AG04449 (cell line): ENCODE measurements at places on chromosomes 1 and 21.

DNA sequence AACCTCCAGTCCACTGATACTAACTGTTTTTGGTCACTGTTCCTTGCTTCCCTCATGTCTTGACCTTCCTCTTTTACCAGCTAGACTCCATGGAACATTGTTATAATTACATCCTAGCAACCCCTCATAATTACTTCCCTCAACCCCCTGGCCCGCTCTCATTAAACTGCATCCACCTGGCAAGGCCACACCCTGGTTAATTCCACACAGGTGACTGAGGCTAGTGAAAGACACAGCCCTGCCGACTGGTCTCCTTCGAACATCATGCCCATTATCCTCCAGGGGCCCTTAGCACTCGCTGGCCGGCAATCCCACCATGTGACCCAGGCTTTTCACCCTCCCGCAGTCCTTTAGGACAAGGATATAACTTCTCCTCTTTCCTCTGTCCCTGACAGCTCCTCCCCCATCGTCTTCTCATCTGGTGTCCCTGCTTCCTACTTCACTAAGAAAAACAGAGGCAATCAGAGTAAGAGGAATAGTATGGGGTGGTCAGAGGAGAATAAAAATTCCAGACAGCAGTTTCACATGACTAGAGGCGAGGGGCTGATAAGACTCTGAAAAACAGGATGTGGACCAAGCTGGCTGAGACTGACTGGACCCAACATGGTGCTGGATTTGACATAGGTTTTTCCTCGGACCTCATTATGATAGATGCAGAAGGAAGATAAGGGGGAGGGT lies 8.8 kb upstream of the TENT5B start:
- DNase-seq: no peak

GRCh38 chr21:39064325-39065012 lies 118.8 kb downstream of the PSMG1 start:
- no peak for DNase-seq

DNA sequence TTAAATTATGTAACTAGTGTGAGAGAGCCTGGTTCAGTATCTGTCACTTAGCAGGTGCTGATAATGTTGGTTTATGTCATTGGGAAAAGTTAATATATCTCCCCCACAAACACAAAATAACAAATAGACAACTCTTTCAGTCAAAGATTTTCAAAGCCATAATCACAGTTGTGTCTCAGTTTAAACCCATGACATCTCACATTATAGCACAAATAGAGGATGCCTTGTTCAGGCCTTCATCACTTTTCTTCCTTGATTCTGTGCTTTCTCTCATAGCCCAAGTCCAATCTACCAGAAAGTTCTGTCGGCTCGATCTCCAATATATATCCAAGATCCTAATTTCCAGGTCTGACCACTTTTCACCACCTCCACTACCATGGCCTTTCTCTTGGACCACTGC lies 6.2 kb upstream of the EPS15 start:
- DNase-seq: no peak

GRCh38 chr1:45995298-45995697 lies 137.1 kb downstream of the PIK3R3 start:
- no peak for DNase-seq

- no peak for DNase-seq
Measured at GRCh38 chr1:52623812-52624211, 9.2 kb upstream of the SHISAL2A start.

- DNase-seq: no peak
Measured at GRCh38 chr1:82614090-82614489, 813.4 kb downstream of the ADGRL2 start.

DNA sequence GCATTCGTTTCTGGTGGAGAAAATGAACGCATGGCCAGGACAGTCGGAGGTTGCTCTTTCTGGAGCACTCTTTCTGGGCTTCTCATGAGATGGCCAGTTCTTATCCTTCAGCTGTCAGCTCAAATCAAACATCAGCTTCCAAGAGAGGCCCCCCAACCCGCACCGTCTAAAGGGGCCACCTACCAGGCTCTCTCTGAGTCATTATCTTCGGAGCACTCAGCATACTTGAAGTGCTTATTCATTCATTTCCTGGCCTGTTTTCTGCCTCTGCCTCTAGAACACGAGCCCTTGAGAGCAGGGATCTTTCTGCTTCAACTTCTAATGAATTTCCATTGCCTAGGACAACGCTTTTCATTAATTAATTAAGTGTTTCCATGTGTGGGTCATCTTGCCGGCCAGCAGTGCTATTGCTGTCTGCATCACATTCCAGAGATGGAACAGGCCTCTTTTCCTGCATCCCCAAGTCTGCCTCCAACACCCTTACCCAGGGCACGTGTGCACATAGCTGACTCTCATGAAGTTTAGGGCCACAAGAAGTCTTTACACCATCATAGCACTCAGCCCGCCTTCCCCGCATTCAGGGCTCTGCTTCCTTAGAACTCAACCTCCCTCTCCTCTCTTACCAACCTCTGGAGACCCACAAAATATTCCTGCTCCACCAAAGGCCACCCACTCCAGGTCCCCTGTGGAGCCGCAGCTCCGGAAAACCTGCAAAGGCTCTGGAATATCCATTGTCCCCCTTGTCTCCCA lies 52.1 kb upstream of the LAPTM5 start:
- peak; percentile 41 for DNase-seq

DNA sequence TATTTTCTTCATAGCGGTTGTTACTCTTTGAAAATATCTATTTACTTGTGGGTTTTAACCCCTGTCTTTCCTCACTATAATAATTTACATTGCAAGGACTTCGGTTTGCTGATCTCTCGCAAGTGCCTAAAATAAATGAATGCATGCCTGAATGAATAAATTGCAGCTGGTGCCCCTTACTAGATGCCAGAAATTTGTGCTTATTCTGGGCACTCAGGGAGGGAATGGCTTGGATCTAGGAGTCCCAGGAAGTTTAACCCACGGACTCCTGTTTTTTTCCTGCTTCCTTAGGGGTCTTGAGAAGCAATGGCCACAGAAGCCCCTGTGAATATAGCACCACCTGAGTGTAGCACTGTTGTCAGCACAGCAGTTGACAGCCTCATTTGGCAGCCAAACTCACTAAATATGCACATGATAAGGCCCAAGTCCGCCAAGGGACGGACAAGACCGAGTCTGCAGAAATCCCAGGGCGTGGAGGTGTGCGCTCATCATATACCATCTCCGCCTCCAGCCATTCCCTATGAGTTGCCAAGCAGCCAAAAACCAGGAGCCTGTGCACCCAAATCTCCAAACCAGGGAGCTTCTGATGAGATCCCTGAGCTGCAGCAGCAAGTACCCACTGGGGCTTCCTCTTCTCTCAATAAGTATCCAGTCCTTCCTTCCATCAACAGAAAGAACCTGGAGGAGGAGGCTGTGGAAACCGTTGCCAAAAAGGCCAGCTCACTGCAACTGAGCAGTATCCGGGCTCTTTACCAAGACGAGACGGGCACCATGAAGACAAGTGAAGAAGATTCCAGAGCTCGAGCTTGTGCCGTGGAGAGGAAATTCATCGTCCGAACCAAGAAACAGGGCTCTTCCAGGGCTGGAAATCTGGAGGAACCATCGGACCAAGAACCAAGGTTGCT lies 4.2 kb upstream of the PLA2G2C start:
- DNase-seq: no peak

DNA sequence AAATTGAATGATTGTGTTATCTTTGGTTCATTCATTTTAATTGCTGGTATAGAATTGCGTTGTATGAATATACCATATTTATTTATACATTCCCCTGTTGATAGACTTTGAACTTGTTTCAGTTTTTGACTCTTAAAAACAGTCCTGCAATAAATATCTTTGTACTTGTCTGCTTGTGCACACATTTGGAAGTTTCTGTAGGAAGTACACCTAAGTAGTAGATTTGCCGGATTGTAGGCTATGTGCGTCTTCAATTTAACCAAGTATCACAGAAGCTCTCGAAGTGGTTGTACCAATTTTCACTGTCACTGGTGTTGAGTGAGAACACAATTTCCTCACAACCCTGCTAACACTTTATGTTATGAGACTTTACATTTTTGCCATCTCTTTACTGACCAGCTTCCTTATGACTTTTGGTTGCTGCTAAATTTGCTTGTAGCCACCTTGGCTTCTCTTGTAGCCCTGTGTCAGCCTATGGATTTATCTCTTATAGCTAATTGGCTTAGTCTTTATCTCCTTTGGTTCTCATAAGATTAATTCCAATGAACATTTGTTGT lies 2.2 kb downstream of the TTC3 start:
- no peak for DNase-seq
